ENCODE measurements at places on chromosomes 7 and 10.

DNA sequence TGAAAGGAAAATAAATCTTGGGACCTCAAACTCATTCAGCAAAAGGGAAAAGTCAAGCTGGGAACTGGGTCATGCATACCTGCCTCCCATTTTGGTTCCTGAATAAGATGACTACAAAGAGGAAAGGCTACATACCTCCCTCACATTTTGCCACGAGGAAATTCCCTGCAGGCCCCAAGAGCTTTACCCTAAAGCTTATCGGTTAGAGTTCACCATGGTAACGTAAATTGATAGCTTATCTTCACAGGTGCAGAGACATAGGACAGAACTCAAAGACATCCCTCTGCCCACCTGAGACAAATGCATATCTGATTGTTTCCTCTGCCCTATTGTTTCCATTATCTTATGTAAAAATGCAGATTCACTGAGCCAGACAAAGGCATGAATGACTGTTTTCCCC, 31.5 kb upstream of the GRB10 start:
- no peak for DNase-seq

- peak; percentile 17 for DNase-seq
These were observed 785 bp downstream of the WDR86 start for GRCh38 chr7:151408839-151409666.

- no peak for DNase-seq
These were observed 33.5 kb downstream of the CUL2 start for GRCh38 chr10:35056686-35057085.

- no peak for DNase-seq
These were observed 181.0 kb upstream of the RHOBTB1 start for GRCh38 chr10:61124756-61125530.

DNA sequence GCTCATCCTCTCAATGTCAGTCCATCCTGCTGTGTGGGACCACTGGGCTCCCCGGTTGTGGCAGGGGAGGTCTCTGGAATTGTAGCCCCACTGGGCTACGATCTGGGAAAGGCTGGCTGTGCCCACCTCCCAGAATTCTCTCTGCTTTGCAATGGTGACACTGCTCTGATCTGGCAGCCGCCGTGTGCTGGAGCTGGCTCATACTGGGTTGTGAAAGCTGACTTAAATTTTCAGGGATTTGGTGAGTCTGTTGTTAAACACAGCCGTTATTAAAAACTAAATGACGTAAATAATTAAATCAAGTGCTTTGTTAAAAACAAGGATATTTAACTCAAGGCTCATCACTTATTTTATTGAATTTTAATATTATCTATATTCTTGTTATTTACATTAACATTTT, 160.0 kb downstream of the TAX1BP1 start:
- DNase-seq: no peak

DNA sequence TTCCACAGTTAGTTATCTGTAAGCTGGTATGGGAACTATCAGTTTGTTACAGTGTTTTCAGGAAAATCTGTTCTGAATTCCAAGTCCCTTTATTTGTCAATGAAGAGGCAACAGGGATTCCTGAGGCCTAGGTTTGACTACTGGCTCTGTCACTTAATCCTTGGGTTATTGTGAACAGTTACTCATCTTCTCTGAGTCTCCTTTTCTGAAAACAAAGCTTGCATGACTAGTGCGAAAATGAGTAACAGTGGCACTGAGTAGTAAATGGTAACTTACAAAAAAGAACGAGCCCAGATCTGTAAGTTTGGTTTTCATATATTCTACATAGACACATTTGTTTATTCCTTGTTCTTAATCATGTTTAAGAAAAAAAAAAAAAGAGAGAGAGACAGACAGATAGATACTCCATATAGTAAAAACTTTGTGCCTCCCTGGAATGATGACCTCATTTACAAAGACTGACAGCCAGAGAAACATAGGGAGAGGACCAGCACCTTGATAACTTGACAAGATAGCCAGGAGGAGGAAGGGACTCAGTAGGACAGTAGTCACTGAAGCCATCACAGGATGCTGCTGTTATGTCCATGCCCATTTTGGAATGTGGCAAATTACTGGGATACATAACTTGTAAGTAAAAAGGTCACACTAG, 1.9 kb downstream of the MRPS33 start:
- DNase-seq: no peak

Data from stimulated activated CD4-positive, alpha-beta T cell treated with anti-CD3 and anti-CD28 coated beads, Interleukin-1b, Interleukin-23, amount 100 ng/mL, for 4 hours (primary cell).